IPS-NIHi11 (cell line): ENCODE measurements at places on chromosomes 2 and 18.

- DNase-seq, result no peak
Observed at GRCh38 chr18:50090370-50091312, 104.3 kb downstream of the MYO5B start.

- no peak for DNase-seq
Observed at GRCh38 chr2:140085674-140086073, 1305.5 kb upstream of the NXPH2 start.

GRCh38 chr2:217978536-217979150 is 24.2 kb downstream of the TNS1 start:
- DNase-seq, result peak; percentile 91

GRCh38 chr2:106770986-106771385 is 115.0 kb downstream of the ST6GAL2 start:
- no peak for DNase-seq

GRCh38 chr2:83650161-83650560 is 808.9 kb downstream of the SUCLG1 start:
- DNase-seq, result no peak

- peak; percentile 86 for DNase-seq
Observed at GRCh38 chr2:17879137-17879912, 858 bp downstream of the KCNS3 start.

- DNase-seq, result no peak
Observed at GRCh38 chr2:88161446-88162244, 8.5 kb upstream of the THNSL2 start.

GRCh38 chr2:241798081-241798630 is 10.8 kb upstream of the NEU4 start:
- peak; percentile 18 for DNase-seq

- DNase-seq, result no peak
Observed at GRCh38 chr2:44572196-44572900, 210.6 kb downstream of the CAMKMT start.

DNA sequence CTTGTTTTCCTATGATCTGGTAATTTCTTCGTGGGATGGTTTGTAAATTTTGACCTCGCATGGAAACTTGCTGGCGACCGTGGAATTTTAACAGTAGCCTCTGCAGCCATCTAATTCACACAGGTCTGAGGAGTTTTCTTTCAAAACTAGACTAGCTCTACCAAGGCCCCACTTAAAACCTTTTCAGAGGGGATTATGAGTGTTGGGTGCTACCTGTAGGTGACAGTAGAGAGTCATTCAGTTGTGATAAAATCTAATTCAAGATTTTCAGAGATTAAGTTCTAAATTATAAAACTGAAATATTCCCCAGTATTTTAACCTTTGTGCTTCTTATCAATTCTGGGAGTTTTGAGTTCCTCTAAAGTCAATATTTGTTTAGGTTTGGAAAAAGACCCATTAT is 31.0 kb downstream of the THSD7B start:
- no peak for DNase-seq

GRCh38 chr2:171578127-171578803 is 56.0 kb downstream of the CYBRD1 start:
- no peak for DNase-seq

- DNase-seq, result no peak
Observed at GRCh38 chr18:13890761-13891361, 24.5 kb downstream of the MC2R start.

DNA sequence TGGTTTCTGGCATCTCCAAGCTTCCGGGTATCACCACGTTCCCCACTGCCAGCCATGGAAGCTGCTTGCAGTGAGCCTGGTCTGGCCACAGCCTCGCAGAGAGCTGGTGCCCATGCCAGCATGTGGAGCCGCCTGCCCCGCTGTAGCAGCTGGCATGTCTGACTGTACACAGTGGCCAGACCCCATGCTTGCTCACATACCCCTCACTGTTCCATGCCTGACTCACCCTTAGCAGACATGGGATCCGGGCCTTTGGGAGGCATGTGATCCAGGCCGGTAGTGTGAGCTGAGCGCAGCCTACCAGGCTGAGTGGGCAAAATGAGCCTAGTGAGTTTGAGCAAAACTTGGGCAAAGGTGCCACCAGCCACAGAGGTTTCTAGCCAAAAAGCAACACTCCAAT is 18.8 kb upstream of the RPRD1A start:
- no peak for DNase-seq

GRCh38 chr2:218259099-218259961 is 1.5 kb upstream of the GPBAR1 start:
- no peak for DNase-seq

DNA sequence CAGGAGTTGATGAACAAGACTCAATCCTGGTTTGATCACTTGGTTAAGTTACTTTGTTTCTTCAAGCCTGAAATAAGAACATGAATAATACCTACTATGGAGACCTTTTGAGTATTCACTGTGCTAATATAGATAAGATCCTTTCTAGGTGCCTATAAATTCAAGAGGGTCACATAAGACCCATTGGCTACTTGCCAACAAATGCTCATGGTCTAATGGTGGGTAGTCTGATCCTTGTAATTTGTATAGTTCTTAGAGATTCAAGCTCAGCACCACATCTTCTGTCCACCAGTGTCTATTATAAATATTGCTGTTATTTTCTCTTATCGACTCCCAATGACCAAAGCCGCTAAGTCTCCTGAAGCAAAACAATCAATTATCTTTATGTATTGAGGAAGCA is 27.4 kb upstream of the ACSL3 start:
- no peak for DNase-seq

DNA sequence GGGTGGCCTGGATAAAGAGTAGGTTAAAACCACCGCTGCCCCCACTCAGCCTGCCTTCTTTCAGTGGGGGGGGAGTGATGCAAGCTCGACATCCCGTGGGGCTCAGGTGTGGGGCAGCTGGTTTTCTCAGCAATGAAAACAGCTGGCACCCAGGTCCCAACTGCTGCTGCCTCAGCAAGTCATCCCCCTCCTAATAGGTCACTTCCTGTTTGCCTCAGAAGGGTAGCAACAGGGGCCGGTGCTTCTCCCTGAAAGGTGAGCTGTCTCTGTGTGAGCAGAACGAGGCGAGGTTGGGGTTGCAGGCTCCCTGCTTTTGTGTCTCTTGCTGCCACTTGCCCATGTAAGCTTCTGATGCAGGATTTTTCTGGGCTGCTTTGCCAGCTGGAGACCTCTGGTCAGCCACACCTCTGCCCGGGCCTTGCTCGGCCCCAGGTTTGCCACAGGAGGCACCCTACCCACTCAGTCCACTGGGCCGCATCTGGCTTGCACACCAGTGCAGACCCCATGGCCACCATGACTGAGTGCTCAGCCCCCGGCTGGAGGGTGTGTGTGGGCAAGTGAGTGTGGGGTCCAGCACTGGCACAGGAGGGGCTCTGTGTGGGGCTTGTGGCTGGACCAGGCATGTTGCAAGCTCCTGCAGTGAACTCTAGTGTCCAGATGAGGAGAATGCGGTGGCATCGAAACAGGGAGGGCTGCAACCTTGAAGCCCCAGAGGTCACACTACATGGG is 11.5 kb upstream of the ASB1 start:
- no peak for DNase-seq

- no peak for DNase-seq
Observed at GRCh38 chr2:98374958-98375570, 28.8 kb downstream of the CNGA3 start.

- DNase-seq, result no peak
Observed at GRCh38 chr18:67359873-67360838, 156.4 kb downstream of the DSEL start.

GRCh38 chr2:210288408-210288807 is 26.6 kb downstream of the MYL1 start:
- no peak for DNase-seq

GRCh38 chr2:236668531-236668969 is 98.9 kb downstream of the ACKR3 start:
- DNase-seq, result no peak

- no peak for DNase-seq
Observed at GRCh38 chr2:59997371-59997770, 556.1 kb downstream of the BCL11A start.

- no peak for DNase-seq
Observed at GRCh38 chr2:9832586-9832985, 10.7 kb upstream of the TAF1B start.

- no peak for DNase-seq
Observed at GRCh38 chr2:38091760-38092159, 15.8 kb upstream of the CYP1B1 start.

DNA sequence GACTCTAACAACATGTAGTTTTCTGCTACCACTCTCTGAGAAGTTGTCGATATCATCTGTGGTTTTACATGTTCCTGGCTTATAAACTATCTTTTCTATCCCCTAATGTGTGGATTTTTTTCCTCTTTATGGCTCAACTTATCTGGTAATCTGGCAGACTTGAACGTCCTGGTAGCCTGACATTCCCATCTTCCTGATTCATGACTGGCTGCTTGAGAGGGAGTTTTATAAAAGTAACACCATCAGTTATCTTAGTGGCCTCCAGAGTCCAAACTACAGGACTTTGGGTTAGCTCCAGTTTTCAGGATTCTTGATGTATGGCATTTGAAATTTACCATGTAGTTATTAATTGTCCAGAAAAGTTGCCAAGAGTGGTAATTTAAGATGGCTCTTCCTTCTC is 174.0 kb upstream of the GULP1 start:
- no peak for DNase-seq

- DNase-seq, result no peak
Observed at GRCh38 chr18:9032519-9032918, 70.0 kb upstream of the NDUFV2 start.

- DNase-seq, result no peak
Observed at GRCh38 chr18:8610459-8610851, 1.2 kb downstream of the RAB12 start.

GRCh38 chr2:186687807-186688211 is 6.1 kb upstream of the FAM171B start:
- DNase-seq, result no peak

DNA sequence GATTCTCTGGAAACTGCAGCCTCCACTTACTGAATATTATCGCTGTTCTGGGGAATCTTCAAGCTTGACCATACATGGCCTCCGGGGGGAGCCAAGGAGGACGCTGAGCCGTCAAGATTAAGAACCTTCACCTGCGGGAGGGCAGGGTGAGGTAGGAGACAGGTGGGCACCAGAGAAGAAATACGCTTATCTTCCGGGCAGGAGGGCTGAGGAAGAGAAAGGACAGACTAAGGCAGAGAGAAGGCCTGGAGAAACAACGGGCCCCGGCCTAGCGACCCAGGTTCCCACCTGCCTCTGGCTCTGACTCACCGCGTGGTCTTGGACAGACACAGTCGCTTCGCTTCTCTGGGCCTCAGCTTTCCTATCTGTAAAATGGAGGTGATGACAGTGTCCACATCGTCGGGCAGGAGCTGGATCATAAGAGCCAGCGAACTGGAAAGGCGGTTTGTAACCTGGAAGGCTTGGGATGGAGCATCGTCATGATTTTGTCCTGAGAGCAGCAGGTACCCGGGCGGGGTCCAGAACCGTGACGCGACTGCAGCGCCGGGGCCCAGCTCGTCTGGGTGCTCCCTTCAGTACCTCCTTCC is 659 bp downstream of the ZNF142 start:
- peak; percentile 77 for DNase-seq

- DNase-seq, result no peak
Observed at GRCh38 chr2:134287323-134287722, 33.5 kb downstream of the MGAT5 start.

- DNase-seq, result no peak
Observed at GRCh38 chr2:57902578-57902977, 144.0 kb upstream of the VRK2 start.

GRCh38 chr18:44799382-44799906 is 118.8 kb downstream of the SETBP1 start:
- no peak for DNase-seq

DNA sequence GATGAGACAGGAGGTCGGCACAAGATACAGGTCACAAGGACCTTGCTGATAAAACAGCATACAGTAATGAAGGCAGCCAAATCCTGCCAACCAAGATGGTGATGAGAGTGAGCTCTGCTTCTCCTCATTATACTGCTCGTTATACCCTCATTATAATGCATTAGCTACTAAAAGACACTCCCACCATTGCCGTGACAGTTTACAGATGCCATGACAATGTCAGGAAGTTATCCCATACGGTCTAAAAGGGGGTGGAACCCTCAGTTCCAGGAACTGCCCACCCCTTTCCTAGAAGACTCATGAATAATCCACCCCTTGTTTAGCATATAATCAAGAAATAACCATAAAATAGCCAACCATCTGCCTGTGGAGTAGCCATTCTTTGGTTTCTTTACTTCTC is 224.2 kb downstream of the RBM43 start:
- DNase-seq, result no peak

DNA sequence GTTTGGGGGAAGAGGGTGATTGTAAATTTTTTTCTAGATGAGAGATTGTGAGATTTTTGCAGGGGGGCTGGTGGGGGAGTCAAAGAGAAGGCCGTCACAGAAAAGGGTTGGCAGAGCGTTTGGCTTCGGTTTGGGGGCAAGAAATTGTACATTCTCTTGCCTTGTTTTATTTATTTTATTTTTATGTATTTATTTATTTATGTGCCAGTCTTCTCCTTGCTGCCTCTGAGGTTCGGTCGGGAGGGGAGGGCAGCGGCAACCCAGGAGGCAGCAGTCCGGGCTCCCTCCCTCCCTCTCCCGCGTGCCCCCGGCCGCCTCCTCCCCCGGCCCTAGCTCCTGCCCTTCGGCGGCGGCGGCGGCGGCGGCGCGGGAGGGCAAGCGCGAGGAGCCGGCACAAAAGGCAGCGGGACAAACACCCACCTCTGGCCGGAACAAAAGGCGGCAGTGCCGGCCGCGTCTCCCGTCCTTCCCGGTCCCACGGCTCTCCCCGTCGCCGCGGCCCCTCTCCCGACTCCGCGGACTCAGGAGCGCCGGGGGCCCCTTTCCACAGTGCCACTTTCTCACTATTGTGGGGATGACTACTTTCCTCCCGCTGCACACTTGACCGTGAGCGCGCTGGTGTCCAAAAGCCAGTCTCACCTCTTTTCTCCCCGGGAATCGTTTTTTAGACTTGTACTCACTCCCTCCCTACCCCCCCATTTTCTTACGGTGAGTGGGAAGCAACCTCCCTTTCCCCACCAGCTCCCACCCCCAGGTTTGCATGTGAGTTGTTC is 1.2 kb downstream of the BCL11A start:
- no peak for DNase-seq

DNA sequence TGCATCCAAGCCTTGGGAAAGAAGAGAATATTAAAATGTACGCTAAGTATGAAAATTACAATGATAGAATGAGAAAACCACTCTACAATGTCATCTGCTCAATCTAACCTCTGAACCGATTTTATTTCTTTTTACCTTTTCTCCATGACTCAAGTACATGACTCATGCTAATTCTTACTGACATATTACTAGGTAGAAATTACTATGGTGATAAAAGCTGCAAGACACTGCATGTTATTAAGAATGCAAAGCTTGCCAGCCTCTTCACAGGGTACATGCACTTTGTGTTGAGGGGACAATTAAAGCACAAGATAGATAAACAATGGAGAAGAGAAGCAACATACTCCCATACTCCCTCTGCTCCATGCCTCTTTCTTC is 20.7 kb downstream of the SFT2D3 start:
- no peak for DNase-seq
